ENCODE measurements at places on chromosomes 11 and 22. TPM values are rescaled to one million over a fixed set of nuclear protein-coding genes. Genes with fewer than 3 reads are reported as not detected.

The GPHA2 gene
- total RNA-seq = not detected

The DGCR2 gene
- 85.2 TPM for total RNA-seq

The MB gene
- total RNA-seq = not detected

The ASCC2 gene
- total RNA-seq = 35.3 TPM

The IL17REL gene
- not detected for total RNA-seq

The C22orf39 gene
- 9.3 TPM for total RNA-seq

The INS gene
- total RNA-seq = not detected

The RBMXL2 gene
- total RNA-seq = not detected

The IGSF9B gene
- not detected for total RNA-seq

The P2RX6 gene
- not detected for total RNA-seq

The CHRM1 gene
- not detected for total RNA-seq

The DDT gene
- total RNA-seq = 80.0 TPM

The OR4C15 gene
- not detected for total RNA-seq

The SLC22A6 gene
- total RNA-seq = not detected

The MPPED2 gene
- not detected for total RNA-seq

The SLC16A8 gene
- 1.2 TPM for total RNA-seq

The OR52I1 gene
- not detected for total RNA-seq

The INSC gene
- total RNA-seq = not detected

The APOA5 gene
- not detected for total RNA-seq

The PKNOX2 gene
- total RNA-seq = 3.1 TPM

The WNT7B gene
- total RNA-seq = not detected

The APOBEC3H gene
- total RNA-seq = 1.2 TPM

The GDPD5 gene
- total RNA-seq = 5.0 TPM

The FGF4 gene
- not detected for total RNA-seq

The SCN3B gene
- total RNA-seq = under 0.01 TPM

The SUSD2 gene
- 2.0 TPM for total RNA-seq

The GGT5 gene
- 30.5 TPM for total RNA-seq

Data from placental epithelial cell (primary cell).